ENCODE measurements at places on chromosomes 12 and 14.

DNA sequence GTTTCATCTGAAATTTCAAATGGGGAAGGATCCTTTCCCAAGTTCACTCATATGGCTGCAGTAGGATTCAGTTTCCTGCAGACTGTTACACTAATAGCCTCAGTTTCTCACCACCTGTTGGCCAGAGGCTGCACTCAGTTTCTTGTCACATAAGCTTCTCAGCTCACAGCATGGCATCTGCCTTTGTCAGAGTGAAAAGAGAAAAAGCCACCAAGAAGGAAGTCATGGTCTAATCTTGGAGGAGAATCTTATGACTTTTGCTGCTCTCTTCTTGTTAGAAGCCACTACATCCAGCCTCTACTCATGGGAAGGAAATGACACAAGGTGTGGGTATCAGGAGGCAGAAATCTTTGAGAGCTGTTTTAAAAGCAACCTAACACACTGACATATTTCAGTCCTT lies 39.4 kb upstream of the BTG1 start:
- DNase-seq: peak; percentile 70

GRCh38 chr14:74141703-74142102 lies 56.9 kb downstream of the LIN52 start:
- DNase-seq: no peak

DNA sequence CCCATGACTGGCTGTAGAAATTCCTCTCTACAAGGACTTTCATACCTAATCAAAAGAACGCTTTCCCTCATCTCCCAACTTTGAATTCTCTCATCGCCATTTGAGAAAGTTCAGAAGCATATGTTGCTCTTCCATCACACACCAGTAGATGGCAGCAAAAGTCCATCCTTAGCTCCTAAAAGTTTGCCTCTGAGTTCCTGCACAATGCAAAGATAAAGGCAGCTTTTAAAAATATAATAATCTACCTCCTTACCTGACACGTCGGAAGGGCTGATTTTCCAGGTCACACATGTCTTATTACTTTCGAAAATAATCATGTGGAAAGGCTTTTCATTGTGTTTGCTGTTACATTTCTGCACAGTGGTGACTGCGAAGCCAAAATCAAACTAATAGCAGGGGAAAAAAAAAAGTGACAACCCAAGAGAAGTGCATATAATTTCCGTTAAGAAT lies 456.7 kb upstream of the SEL1L start:
- DNase-seq: peak; percentile 6

GRCh38 chr14:84298663-84299195 lies 1231.2 kb upstream of the FLRT2 start:
- DNase-seq: no peak

- DNase-seq: no peak
These were observed 1.7 kb downstream of the LARP4 start for GRCh38 chr12:50402264-50403000.

DNA sequence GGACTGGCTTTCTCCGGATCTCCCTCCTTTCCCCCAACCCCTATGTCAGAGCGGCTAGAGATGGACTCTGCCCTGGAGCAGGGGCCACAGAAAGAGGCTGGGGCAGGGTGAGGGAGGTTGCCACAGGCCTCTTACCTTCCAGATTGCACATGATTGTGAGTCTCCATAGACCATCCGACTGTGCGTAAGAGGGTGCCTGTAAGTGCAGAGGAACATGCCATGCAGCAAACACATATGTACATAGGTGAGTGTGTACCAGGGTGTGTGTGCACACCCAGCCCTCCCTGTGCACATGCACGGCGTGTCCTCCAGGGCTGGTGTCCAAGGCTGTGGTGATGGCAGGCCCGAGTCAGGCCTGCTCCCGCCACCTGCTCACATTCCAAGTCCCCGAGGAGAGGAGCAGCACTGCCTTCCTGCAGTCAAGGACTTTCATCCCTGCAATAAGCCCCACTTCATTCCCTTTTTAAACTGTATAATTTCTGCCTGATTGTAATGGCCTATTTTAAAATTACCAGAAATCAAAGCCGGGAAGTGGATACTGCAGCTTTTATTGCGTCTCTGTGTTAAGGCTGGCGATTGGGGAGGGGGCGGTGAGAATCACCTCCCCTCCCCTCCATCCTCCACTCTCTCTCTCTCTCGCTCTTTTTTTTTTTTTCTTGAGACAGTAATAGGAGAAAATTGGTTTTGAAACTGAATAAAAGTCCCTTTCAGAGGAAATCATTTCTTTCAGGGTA lies 28.5 kb downstream of the FAM222A start:
- DNase-seq: no peak

GRCh38 chr12:52900896-52901714 lies 3.8 kb downstream of the KRT8 start:
- no peak for DNase-seq

DNA sequence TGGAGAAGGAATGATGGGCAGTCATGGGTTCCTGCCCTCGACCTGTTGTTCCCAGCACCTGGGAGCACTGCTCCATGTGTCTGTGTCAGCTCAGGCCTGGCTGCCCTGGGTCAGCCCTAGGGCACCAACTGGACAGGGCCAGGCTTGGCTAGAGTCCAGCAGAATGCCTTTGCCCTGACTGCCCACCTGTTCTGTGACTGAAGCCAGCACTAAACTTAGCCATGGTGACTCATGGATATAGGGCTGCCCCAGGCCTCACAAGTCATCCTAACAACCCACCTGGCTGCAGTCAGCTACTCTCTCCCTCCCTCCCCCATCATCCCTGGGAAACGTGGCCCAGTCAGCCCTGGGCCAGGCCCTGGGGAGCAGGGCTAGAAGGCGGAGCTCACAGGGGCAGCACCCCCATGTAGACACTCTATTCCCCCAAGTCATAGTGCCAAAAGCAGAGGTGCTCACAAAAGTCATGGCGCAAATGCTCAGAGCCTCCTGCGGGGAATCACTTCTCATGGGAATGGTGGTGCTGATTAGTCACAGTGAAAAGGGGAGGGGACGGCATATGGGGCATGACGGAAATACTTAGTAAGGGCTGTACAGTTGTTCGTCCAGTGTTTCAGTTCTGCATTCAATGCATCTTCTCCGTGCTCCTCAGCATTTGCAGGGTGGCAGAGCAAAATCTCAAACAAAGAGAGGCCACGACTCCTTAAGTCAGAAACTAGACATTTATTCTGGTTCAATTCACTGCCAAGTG lies 52.0 kb upstream of the NTF3 start:
- no peak for DNase-seq

DNA sequence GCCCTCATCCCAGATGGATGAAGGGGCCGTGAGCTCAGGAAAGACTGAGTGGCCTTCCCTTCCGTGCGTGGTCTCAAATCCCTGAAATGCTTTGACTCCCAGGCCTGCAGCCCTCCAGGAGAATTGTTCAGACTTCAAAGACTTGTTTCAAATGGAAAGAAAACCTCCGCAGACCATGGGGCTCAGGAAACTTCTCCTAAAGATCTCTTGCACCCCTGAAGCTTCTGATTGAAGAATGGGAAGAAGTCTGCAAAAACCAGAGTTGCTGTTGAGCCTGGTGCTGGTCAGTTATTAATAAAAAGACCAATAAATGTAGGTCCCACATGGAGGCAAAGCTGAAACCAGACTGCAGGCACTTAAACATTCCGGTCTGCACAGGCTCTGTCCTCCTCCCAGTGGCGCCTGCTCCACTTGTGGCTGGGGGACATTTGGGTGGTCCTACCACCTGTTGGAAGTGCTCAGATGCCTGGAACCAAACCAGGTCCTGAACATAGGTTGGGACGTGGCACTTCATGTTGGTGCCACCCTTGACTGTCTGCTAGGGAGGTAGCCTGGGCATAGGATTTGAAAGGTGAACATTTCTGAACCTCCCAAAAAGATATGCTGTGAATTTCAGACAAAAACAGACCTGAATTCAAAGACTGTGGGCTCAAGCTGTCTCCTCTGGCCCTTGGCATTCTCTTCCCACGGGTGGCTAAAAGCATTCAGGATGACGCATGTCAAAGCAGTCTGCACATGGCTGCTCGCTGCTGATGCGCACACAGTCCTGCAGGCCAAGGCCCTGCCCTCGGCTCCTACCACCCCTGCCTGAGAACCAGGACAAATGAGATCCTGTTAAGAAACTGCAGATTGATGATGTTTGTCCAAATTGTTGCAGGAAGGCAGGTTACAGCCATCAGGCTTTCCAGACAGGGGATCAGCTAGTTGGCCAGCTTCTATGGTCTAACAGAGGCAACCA lies 36.2 kb upstream of the MEG3 start:
- DNase-seq: no peak

DNA sequence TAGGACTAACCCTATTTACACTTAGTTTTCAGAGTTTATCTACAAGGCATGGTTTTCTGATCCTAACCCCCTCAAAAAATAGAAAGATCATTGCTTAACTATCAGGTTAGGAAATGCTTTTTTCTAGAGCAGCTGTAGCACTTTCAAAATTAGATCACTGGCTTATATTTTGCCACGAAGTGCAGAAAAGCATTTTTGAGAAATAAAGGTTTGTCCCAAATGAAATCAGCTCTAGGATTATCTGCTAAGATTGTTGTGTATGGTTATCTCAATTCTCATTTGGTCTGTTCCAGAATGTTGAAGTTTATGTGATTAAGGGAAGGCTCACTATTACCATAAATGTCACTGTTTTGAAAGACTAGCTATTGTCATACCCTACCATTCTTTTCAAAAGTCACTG lies 9.8 kb upstream of the DYRK4 start:
- DNase-seq: no peak

- DNase-seq: no peak
These were observed 218.0 kb downstream of the ZFP36L1 start for GRCh38 chr14:68574906-68575305.

- DNase-seq: no peak
These were observed 98.7 kb downstream of the ASCL4 start for GRCh38 chr12:107873223-107873622.

GRCh38 chr12:88816201-88816600 lies 235.9 kb upstream of the KITLG start:
- no peak for DNase-seq

- no peak for DNase-seq
These were observed 63.4 kb downstream of the ITPR2 start for GRCh38 chr12:26769611-26770010.

DNA sequence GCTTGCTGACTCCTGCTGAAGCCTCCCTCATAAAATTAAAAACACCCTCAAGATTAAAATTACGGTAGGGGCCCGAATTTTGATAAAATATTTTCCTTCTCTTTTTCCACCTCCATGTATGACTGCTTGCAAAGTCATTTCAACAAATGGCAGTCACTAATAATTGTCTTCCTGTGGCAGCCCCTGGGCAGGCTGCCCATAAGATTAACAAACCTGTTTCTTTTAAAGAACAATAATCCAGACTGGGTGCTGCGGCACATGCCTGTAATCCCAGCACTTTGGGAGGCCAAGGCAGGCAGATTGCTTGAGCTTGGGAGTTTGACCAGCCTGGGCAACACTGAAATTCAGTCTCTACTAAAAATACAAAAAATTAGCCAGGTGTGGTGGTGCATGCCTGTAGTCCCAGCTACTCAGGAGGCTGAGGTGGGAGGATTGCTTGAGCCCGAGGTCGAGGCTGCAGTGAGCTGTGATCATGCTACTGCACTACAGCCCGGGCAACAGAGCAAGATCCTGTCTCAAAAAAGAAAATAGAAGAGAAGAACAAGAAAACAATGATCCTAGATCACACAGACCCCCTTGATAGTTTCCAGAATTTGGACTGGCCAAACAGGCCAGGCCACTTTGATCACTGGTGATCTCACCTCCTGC lies 8.7 kb downstream of the SAV1 start:
- no peak for DNase-seq

- DNase-seq: no peak
These were observed 44.0 kb downstream of the TFCP2 start for GRCh38 chr12:51128919-51129318.

GRCh38 chr12:278046-278445 lies 15.4 kb upstream of the SLC6A13 start:
- DNase-seq: no peak

DNA sequence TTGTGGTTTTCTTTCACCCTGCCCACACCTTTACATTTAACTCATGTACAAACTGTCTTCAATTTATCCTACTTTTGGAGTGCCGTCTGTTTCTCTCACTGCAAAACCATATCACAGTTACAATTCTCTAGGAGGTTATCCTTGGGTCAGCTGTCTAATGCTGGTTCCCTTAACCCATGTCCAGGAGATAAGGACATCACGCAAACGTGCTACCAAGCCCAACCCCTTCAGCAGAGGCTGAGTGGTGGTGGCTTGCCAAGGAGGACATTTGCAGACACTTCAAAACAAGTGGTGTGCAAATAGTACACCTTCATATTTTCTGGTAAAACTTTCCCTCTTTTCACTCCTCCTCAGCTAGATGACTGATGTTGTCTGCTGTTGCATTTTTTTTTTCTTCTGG lies 167.9 kb downstream of the PAX9 start:
- DNase-seq: no peak

- no peak for DNase-seq
These were observed 180.8 kb downstream of the ERC1 start for GRCh38 chr12:1171657-1172408.

DNA sequence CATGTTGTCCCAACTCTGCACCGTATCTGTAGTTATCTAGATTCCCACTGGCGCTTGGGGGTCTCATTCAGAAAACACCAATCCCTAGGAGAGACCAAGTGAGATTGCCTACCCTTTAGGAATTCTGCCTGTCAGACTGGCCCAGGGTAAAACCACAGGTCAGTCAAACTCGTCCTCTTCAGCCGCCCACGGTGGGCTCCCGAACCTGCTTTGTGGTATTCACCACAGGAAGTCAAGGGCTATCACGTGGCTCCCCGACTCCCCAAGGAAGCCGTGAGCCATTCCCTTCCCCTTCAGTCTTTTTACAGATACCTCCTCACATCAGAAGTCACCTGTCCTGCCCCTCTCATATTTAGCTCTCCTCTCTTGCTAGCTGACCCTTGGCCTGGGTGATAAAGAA lies 159.9 kb downstream of the EGLN3 start:
- DNase-seq: no peak

DNA sequence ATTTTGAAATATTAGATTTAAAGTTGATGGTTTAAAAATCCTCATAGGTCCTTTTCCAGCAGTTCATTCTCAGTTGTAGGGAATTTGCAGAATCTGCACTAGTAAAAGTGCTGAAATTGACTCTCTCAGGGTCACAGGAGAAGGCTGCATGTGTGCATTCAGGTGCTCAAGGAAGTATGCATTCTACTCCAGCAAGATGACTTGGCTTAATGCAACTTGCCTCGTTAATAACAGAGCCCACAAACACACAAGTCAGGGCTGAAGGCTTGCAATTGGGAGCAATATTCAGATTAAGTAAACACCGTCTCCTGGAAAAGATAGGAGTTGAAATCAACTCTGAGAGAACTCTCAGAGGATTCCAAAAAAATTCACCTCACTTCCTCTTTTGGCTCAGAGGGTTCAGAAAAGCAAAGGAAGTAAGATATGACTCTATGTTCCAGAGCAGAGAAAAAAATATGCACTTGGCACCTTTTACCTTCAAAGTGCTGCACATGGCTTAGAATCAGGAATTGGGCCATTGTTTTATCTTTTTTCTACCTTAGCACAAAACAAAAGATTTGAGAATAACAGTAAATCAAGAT lies 406.3 kb upstream of the DCN start:
- no peak for DNase-seq

DNA sequence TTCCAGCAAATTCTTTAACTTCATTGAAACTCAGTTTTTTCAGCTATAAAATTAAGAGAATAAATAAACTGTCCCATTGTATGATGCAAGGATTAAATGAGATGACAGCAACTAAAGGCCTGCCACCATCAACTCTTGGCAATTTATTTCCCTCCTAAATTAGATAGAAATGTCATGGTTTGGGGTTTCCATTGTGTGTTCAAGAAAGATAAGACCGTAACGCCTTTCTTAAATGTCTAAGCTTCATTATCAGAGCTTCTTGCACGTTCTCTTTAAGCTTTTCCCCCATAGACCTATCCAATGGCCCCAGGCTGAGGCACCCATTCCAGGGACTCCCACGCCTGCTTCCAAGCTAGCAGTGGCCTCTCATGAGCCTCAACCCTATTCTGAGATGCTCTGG lies 281.9 kb downstream of the CACNA1C start:
- DNase-seq: no peak
